Activated T-helper 2 cell treated with anti-CD3 and anti-CD28 coated beads, Interferon-gamma antibody, Interleukin-2, Interleukin-4, amounts not matched to agents 10 μg/mL and 5 μg/mL and 100 μg/mL, durations not matched to agents 14 hours and 24 hours and 36 hours (primary cell): ENCODE measurements at places on chromosomes 1 and 21.

DNA sequence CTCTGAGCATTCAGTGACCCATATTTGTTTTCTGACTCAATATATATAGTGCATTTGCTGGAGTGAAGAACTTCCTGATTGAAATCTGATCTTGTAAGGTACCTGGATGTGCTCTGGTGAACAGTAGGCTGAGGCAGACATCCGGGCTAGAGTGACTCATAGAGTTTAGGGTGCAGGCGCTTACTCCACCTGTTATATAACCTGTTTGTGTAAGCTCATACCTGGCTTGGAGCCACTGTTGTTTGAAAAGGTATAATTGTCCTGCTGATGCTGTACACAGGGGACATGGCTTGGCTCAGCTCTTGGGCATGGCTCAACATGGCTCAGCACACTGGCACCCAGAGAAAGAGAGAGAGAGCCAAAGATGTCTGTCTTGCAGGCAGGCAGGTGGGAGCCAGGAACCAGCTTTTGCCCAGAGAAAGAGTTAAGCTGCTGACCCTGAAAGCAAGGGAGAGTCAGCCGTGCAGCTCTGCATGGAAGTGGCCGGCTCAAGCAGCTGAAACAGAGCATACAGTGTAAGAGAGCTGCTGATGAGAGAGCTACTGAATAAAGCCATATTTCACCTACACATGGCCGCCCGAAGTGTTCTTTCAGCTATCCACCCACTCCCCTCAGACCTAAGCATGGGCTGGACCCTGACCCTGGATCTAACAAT, 43.2 kb downstream of the GJA5 start:
- no peak for DNase-seq

GRCh38 chr1:79472067-79472656, 465.6 kb upstream of the ADGRL4 start:
- DNase-seq, result no peak

GRCh38 chr1:159429074-159429861, 2.7 kb upstream of the OR10J4 start:
- DNase-seq, result no peak

DNA sequence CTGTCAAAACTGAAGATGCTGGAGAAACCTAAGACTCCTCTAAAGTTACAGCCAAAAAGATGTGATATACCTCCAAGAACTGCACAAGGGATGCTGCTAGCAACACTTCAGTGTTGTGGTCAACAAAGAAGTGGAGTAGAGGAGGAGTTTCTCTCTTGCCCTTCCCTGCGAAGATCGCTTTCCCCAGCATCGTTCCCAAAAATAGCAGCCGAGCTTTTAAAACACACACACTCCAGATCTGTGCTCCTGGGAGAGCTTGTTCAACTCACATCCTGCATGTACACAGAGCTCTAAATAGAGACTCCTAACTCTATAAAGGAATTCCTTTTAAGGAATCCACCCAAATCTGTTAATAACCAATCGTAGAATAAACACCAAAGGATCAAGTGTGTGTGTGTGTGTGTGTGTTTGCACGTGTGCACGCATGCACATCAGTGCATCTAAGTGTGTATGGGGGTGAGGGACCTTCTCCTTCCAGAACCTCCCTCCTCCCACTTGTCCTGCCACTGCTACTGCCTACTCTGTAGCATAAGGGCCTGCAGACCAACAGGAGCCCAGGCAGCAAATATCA, 58.5 kb downstream of the PSMG1 start:
- DNase-seq, result no peak

- DNase-seq, result no peak
Observed at GRCh38 chr1:24253571-24253970, 65.6 kb upstream of the GRHL3 start.

GRCh38 chr1:42658877-42659337, 684 bp downstream of the PPIH start:
- no peak for DNase-seq

- no peak for DNase-seq
Observed at GRCh38 chr1:179302070-179302469, 8.5 kb downstream of the SOAT1 start.

- DNase-seq, result no peak
Observed at GRCh38 chr1:234490793-234491479, 12.0 kb upstream of the TARBP1 start.

GRCh38 chr1:97833881-97834280, 87.0 kb downstream of the DPYD start:
- DNase-seq, result no peak

DNA sequence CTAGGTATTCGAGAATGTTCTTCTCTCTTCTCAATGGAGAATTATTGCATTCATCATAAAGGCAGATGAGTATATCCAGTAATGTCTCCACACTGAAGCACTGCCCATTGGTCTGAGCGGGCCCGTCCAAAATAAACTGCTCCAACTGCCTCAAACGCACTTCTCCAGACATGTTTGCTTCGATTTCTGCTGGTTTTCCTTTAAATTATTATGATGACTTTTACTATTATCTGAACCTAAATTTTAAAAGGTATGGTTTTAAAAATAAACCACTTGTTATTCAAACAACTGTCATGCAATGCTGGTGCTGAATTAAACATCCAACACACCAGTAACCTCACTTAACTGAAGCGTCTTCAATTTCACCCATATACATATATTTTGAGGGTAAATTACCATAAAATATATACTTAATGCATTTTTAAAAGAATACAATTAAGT, 1.3 kb downstream of the CDC42BPA start:
- DNase-seq, result no peak

DNA sequence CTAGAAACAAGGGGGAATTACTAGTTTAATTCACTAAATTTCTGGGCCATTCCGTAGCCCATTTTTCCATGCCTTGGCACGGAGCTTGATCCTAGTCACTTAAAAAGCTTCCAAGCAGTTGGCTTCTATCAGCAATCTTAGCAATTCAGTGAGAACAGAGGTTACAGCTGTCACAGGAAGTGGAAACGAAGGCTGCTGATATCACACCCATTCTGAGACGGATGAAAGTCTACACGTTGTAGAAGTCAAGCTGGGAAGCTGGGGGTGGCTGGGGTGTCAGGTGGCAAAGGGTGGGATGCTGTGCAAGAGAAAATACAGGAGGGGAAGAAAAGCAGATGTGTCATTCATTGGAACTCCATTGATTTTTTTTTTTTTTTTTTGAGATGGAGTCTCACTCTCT, 11.8 kb upstream of the STMN1 start:
- no peak for DNase-seq

- peak; percentile 40 for DNase-seq
Observed at GRCh38 chr21:26842974-26843932, 2.0 kb downstream of the ADAMTS1 start.

GRCh38 chr1:204151552-204152309, at the start of gene ETNK2:
TSS of gene ETNK2 (minus strand) at chr1:204152044. CDS start at chr1:204151852, 192 bp downstream.
- peak; percentile 18 for DNase-seq

DNA sequence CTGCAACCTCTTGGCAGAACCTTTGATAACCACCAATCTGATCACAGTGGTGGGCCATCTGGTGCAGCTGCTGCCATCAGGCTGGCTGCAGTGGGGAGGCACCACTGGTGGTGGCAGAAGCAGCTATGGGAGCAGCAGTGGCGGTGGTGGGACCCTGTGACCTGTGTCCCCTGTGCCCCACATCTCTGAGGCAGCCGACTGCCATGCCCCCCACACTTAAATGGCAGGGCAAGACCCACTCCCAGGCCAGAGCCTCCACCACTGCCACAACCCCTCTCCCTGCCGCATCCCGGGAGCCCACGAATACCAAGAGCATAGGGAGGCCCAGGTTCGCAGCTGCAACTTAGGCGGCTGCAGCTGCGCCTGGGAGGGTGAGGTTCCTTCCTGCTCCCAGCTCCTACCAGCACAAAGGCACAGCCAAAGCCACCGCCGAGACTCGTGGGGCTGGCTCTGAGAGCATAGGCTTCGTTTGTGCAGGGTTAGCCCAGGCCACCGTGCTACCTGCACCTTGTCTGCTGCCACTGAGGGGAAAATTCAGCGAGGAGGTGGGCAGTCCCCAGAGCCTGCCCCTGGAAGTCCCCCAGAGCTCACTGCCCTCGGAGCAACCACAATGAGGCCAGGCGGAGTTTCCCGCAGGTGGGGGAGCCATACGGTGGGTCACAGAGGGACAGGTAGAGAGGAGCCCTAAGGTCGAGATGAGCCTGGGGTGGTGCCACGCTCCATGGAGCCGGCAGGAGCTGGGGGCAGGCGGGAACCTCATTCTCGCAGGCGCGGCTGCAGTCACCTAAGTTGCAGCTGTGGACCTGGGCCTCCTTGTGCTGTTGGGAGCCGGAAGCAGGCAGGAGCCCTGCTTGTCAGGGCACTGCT, 518.7 kb downstream of the RWDD3 start:
- DNase-seq, result no peak

DNA sequence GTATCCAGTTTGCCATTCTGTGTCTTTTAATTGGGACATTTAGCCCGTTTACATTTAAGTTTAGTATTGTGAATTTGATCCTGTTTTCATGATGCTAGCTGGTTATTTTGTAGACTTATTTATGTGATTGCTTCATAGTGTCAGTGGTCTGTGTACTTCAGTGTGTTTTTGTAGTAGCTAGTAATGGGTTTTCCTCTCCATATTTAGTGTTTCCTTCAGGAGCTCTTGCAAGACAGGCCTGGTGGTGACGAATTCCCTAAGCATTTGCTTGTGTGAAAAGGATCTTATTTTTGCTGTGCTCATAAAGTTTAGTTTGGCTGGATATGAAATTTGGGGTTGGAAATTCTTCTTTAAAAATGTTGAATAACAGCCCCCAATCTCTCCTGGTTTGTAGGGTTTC, 69.2 kb upstream of the PDC start:
- no peak for DNase-seq

GRCh38 chr1:119188926-119189325, 48.5 kb upstream of the WARS2 start:
- DNase-seq, result no peak

DNA sequence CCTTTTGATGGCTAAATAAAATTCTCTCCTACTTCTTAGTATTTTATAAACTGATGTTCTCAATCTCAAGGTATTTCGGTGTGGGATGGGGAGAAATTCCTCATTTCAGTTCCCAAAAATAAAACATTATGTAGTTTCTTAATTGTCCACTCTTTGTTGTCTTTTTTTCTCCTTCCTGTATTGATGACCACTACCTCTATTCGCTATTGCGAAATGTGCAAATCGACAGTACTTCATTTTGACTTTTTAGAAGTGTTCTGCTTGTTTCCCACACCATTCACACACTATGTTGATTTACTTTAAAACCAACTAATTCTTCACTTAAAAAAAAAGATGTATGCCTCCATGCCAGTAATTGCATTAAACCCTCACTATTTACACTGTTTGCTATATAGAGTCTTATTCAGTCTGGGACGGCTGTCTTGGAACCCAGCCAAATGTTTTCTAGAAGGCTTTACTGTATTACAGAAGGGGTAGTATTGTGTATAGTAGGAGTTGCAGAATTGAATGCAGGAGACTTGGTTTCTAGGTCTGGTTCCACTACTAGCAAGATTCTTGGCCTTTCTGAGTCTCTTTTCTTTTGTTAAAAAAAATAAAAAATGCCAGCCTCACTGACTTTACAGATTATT, 5.6 kb downstream of the RNF2 start:
- no peak for DNase-seq

DNA sequence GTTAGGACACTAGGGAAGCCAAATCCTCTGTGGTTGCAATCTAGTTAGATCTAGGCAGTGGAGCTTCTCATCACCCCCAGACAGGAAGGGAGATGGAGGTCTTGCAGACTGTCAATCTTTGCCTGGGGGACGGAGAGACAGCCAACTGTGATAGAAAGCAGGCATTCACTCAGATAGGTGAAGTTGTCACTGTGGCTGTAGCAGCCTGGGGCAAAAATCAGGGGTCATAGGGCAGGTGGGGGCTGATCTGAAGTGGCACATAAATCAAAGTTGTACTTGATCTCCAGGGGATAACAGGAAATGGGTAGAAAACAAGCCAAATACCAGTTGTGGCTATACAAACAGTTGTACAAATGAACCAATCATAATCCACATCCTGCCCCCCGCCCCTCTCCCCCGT, 620.9 kb upstream of the USP24 start:
- no peak for DNase-seq

- DNase-seq, result no peak
Observed at GRCh38 chr1:119469741-119470140, 37.3 kb upstream of the HSD3B1 start.

GRCh38 chr1:1287288-1288110, 7.3 kb downstream of the SCNN1D start:
- no peak for DNase-seq

- no peak for DNase-seq
Observed at GRCh38 chr1:100851726-100852125, 42.9 kb downstream of the EXTL2 start.

DNA sequence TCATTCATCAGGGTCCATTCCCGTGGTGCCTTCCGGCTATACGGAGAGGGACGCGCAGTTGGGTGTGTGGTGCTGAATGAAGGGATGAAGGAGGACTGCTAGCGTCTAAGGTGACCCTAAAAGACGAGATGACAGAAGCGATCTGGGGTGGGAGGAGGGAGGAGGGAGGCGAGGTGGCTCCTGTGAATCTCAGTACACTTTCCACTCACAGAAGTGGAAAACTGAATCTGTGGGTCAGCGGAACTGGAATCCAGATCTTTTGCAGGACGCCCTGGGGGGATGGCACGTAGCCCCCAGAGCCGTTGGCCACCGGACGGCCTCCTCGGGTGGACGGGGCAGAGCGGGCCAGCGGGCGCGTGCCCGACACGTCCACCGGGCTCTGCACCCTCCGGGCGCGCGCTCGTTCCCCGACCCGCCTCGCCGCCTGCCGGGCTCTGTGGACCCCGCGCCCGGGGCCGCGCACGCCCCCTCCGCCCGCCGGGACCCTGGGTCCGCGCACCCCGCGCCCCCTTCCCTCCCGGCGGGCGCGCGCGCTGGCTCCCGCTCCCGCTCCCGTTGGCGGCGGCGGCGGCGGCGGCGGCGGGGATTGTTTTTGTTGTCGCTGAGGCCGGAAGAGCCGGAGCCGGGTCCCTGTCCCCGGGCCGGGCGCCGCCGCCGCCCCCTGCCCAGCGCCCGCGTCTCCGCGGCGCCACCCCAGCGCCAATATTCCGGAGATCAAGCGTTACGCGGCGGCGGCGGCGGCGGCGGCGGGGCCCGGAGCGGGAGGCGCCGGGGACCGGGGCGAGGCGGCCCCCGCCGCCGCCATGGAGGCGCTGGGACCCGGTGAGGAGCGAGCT, at the start of gene AGO4:
TSS of gene AGO4 (plus strand) at position 403 of the 836 bp plus-strand sequence. CDS start at position 804, 401 bp downstream.
- peak; percentile 16 for DNase-seq

DNA sequence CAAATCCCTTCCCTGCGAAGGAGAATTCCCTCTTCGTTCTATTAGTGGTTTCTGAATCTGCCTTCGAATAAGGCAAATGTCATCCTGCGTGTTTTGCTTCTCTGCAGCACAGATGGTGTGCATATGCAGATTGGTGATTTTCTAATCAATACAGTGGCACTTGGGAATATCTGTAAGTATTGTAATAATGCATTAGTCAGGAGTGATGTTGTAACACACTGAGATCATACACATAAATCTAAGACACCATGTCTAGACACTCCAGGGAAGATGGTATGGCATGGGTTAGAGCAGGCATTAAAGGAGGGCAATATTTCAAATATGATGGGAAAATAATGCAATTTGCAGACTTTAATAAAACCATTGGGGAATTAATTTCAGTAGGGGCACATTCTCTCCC, 513.2 kb upstream of the PTBP2 start:
- DNase-seq, result no peak
